ENCODE measurements at places on chromosomes 2 and 18. TPM values are rescaled to one million over a fixed set of nuclear protein-coding genes. Genes with fewer than 3 reads are reported as not detected.

LPIN1 gene
- 88.0 TPM for total RNA-seq

DNA sequence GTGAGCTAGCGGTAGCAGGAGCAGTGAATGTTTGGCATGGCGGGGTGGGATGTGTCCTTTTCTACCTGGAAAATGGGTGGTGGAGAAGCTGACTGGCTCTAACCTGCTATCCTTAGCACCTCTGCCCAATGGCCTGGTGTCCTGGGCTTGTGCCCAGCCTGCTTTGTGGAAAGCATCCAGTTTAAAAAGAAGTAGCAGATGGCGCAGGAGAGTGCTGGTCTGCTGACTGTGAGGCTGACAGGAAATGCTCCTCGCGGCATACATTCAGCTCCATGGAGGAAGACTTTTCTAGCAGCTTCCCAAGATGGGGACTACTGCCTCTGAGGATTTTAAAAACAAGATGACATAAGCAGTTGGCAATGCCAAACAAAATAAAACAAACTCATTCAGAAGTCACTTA lies 56.2 kb upstream of the LYPD6B start:
- peaks cover 3% of the 10 kb centered on the region for H3K36me3 ChIP-seq
- no peak for DNase-seq
- no peak overlapping the region for H3K27ac ChIP-seq
- H3K4me3 ChIP-seq = no peak overlapping the region

- peaks cover 5% of the 10 kb centered on the region for H3K4me1 ChIP-seq
- H3K27me3 ChIP-seq = no peaks in the 10 kb centered on the region
- H3K36me3 ChIP-seq = peaks cover 23% of the 10 kb centered on the region
- no peak overlapping the region for H3K4me3 ChIP-seq
These were observed 26.5 kb downstream of the PPP4R3B start for GRCh38 chr2:55590810-55591440.

GRCh38 chr2:181172676-181173075 lies 192.3 kb downstream of the UBE2E3 start:
- no peaks in the 10 kb centered on the region for H3K27me3 ChIP-seq
- peaks cover 4% of the 10 kb centered on the region for H3K4me1 ChIP-seq
- H3K36me3 ChIP-seq = no peaks in the 10 kb centered on the region
- no peak overlapping the region for H3K4me3 ChIP-seq

DNA sequence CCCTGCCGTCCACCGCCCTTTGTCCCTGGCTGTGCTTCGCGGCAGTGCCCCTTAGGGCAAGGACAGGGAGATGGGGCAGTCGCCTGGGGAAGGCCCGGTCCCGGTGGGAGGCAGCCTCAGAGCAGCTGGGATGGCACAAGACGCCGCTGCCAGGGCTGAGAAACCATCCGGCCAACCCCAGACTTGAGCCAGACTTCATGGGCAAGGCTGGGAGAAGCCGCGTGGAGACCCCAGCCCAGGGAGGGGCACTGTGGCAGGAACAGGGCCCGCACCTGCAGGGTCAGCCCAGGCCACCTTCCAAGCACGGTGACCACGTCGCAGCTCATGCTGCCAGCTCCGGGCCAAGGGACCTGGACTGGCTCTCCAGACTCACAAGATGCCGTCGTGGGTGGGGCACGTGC lies 84.0 kb downstream of the NFATC1 start:
- peaks cover 16% of the 10 kb centered on the region for H3K36me3 ChIP-seq
- no peak overlapping the region for H3K27ac ChIP-seq
- no peaks in the 10 kb centered on the region for H3K27me3 ChIP-seq
- no peak overlapping the region for H3K4me3 ChIP-seq

- H3K27me3 ChIP-seq = no peaks in the 10 kb centered on the region
- no peaks in the 10 kb centered on the region for H3K36me3 ChIP-seq
- no peak for DNase-seq
- H3K27ac ChIP-seq = no peak overlapping the region
- H3K4me1 ChIP-seq = no peaks in the 10 kb centered on the region
These were observed 380.1 kb downstream of the SOX11 start for GRCh38 chr2:6072276-6072675.

- no peak overlapping the region for H3K27ac ChIP-seq
- H3K4me3 ChIP-seq = no peak overlapping the region
- H3K4me1 ChIP-seq = no peaks in the 10 kb centered on the region
- H3K36me3 ChIP-seq = no peaks in the 10 kb centered on the region
- no peak for DNase-seq
These were observed 650.1 kb upstream of the VRK2 start for GRCh38 chr2:57396355-57397098.

LRRTM1 gene
- total RNA-seq = not detected

TCF7L1 gene
- total RNA-seq = 0.16 TPM

GAD1 gene
- not detected for total RNA-seq

DNA sequence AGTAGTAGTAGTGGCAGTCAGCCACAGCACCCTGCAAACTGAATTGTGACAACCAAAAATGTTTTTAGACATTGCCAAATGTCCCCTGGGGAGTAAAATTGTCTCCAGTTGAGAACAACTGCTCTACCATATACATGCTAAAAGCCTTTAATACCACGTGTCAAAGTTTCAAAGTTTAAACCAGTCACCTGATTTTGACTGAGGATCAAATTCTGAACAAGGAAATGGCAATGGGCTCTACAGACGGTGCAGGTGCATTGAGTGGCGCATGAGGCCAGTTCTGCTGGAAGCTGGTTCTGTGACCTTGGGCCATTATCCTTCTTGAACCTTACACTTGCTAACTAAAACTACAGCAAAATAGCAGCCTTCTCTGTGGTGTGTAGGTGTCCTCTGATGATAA lies 85.0 kb downstream of the LIPG start:
- no peaks in the 10 kb centered on the region for H3K36me3 ChIP-seq
- no peak for DNase-seq
- H3K4me1 ChIP-seq = no peaks in the 10 kb centered on the region
- H3K4me3 ChIP-seq = no peak overlapping the region
- no peak overlapping the region for H3K27ac ChIP-seq

GRCh38 chr2:97716695-97717612 lies 3.6 kb downstream of the ZAP70 start:
- H3K27ac ChIP-seq = peak overlapping the region; percentile 89
- peaks cover 5% of the 10 kb centered on the region for H3K36me3 ChIP-seq
- no peak for DNase-seq
- H3K4me1 ChIP-seq = peaks cover 65% of the 10 kb centered on the region

EVX2 gene
- not detected for total RNA-seq

- no peaks in the 10 kb centered on the region for H3K27me3 ChIP-seq
- H3K4me1 ChIP-seq = no peaks in the 10 kb centered on the region
- no peak overlapping the region for H3K27ac ChIP-seq
- H3K4me3 ChIP-seq = no peak overlapping the region
- DNase-seq = no peak
These were observed 32.8 kb downstream of the MSH6 start for GRCh38 chr2:47815764-47816163.

GRCh38 chr2:239751679-239752355 lies 273.3 kb downstream of the NDUFA10 start:
- H3K27ac ChIP-seq = no peak overlapping the region
- no peaks in the 10 kb centered on the region for H3K36me3 ChIP-seq
- DNase-seq = peak; percentile 41
- H3K4me1 ChIP-seq = peaks cover 13% of the 10 kb centered on the region
- no peaks in the 10 kb centered on the region for H3K27me3 ChIP-seq

DNA sequence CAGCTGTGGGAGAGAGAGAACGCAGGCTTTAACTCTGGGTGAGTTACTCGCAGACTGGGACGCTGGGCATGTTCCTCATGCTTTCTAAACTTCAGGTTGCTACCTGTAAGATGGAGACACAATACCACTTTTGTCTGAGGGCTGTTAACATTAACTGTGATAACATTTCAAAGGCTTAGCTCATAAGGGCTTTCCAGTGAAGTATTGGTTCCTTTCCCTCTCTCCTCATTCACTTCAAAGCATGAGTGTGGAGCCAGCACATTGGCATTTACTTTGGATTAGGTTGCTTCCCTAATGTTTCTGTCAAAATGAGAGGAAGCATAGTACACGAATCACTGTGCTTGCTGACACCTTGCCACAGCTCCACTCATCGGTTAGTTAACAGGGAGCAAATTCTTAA lies 30.2 kb downstream of the INSIG2 start:
- DNase-seq = no peak
- H3K4me3 ChIP-seq = no peak overlapping the region
- H3K27me3 ChIP-seq = no peaks in the 10 kb centered on the region
- H3K27ac ChIP-seq = no peak overlapping the region
- no peaks in the 10 kb centered on the region for H3K4me1 ChIP-seq

DNA sequence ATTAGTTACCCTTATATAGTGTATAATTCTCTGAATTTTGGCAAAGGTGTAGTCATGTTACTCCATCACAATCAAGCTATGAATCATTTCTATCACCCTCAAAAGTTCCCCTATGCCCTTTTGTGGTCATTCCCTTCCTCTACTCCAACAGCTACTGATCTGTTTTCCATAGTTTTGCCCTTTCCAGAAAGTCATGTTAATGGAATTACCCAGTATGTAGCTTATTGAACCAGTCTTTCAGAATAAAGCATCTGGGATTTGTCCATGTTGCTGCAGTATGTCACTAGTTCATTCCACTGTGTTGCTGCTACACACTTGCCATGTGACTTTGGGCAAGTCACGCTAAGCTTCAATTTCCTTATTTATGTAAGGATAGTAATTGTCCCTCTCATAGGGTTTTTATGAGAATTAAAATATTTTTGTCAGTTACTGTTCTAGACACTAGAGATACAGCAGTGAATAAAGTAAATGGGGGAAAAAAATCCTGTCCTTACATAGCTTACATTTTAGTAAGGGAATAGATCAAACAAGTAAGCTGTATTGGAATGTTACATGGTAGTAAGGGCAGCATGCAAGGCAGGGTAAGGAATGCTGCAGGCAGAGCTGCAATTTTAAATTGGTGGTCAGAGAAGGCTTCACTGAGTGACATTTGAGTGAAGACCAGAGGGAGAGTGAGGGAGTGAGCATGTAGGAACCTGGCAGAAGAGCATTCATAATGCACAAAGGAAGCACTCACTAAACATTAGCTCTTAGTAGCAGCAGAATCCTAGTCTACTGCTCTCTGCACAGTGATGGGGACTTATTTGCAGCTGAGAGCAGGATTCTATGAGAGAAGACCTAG lies 80.3 kb upstream of the TSPYL6 start:
- peaks cover 11% of the 10 kb centered on the region for H3K27me3 ChIP-seq
- no peak overlapping the region for H3K4me3 ChIP-seq
- no peaks in the 10 kb centered on the region for H3K36me3 ChIP-seq
- H3K27ac ChIP-seq = no peak overlapping the region
- no peak for DNase-seq

- no peak overlapping the region for H3K27ac ChIP-seq
- H3K4me1 ChIP-seq = no peaks in the 10 kb centered on the region
- DNase-seq = no peak
- H3K36me3 ChIP-seq = no peaks in the 10 kb centered on the region
- H3K4me3 ChIP-seq = no peak overlapping the region
- peaks cover 12% of the 10 kb centered on the region for H3K27me3 ChIP-seq
These were observed 53.0 kb upstream of the CCDC150 start for GRCh38 chr2:196586511-196586991.

BCL2 gene
- 123 TPM for total RNA-seq

SLC5A7 gene
- total RNA-seq = not detected

GRCh38 chr2:238141541-238142318 lies 3.3 kb downstream of the KLHL30 start:
- no peak overlapping the region for H3K4me3 ChIP-seq
- DNase-seq = no peak
- no peak overlapping the region for H3K27ac ChIP-seq

- H3K27ac ChIP-seq = no peak overlapping the region
- no peak overlapping the region for H3K4me3 ChIP-seq
- no peak for DNase-seq
- H3K36me3 ChIP-seq = no peaks in the 10 kb centered on the region
- H3K27me3 ChIP-seq = no peaks in the 10 kb centered on the region
These were observed 22.8 kb upstream of the DLX1 start for GRCh38 chr2:172062402-172063004.

GRCh38 chr2:176652300-176653182 lies 383.3 kb downstream of the MTX2 start:
- no peak overlapping the region for H3K27ac ChIP-seq
- H3K4me3 ChIP-seq = no peak overlapping the region
- DNase-seq = no peak
- no peaks in the 10 kb centered on the region for H3K4me1 ChIP-seq
- no peaks in the 10 kb centered on the region for H3K27me3 ChIP-seq

DNA sequence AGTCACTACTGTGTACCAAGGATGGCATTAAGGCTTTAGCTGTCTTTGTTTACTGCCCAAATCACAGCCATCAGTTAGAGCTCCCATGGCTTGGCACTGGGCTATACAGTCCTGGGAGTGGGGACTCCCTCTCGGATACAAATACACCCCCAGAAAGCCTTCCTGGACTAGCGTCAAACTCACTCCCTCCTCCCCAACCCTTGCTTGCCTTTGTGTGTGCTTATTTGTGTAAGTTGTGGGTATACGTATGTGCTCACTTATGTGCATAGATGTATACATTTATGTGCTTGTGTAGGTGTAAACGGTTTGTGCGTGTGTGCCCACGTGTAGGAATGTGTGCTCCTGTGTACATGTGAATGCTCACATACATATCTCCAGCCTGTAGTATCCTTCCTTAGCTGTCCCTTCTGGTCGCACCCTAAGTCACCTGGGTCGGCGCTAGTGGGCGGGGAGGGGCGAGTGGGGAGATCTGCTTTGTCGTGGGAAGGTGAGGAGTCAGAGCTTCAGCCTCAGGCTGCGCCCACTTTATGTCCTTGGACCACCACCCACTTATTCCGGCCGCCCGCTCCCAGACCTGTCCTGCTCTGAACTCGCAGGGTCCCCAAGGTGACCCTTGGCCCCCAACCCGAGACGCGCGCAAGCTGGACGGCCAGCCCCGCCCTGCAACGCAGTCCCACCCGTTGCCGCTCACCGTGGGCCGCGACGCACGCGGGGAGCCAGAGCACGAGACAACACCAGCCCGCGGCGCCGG lies 461 bp downstream of the PRADC1 start:
- peaks cover 3% of the 10 kb centered on the region for H3K36me3 ChIP-seq
- H3K27ac ChIP-seq = no peak overlapping the region

PECR gene
- total RNA-seq = 19.8 TPM

DNA sequence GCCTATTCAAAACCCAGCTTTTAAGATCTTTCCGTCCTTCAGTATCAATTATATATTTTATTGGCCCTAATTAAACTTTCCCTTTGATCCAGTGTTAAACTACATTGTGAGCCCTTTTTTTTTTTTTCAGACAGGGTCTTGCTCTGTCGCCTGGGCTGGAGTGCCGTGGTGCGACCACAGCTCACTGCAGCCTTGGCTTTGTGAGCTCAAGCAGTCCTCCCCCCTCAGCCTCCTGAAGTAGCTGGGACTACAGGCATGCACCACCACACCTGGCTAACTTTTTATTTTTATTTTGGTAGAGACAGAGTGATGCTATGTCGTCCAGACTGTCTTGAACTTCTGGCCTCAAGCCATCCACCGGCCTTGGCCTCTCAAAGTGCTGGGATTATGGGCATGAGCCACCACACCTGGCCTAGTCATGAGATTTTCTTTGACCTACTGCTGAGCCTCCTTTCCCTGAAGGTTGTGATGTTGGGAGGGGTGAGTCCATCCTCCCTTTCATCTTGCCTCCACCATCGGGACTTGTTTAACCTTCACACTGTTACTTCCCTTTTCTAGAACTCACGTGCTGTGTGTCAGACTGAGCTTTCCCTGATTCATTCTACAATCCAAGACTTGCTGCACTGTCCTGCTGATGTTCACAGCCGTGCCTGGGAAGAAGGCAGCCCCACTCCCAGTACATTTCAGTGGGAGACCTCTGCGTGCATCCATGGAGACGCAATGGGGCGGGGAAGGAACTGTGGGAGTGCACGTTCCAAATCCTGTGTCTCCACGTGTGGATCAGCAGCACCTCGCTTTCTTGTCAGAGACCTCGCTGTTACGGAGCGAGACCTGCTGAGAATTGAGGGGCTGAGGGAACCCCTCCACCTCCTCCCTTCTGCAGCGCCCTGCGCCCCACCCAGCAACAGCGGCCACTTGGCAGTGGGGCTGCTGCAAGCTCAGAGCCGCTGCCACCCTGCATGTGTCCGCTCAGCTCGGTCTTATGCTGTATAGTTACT lies 10.8 kb downstream of the OXER1 start:
- no peak overlapping the region for H3K27ac ChIP-seq
- no peaks in the 10 kb centered on the region for H3K27me3 ChIP-seq
- DNase-seq = no peak
- H3K36me3 ChIP-seq = peaks cover 18% of the 10 kb centered on the region
